CD4-positive, alpha-beta T cell treated with Interferon gamma for 1 hour (primary cell): ENCODE measurements at places on chromosomes 7 and 10.

DNA sequence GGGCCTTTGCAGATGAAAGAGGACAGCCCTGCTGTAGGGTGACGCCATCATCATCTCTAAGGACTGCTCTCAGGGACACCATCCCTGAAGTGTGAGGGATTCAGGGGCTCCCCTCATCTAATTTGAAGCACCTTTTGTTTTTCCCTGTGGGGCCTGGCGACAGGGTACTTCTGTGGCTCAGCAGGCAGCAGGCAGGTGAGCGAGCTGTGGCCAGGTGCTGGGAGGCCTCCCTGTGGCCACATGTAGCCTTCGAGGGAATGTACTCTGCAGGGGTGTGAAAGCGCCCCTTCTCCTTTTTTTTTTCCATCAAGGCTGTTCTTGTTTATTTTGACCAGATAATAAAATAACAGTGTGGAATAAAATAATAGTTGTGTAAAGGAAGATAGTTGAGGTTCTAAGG is 118.2 kb upstream of the DPP6 start:
- DNase-seq: no peak

GRCh38 chr10:30027057-30028005 is 32.1 kb downstream of the JCAD start:
- DNase-seq: peak; percentile 85

DNA sequence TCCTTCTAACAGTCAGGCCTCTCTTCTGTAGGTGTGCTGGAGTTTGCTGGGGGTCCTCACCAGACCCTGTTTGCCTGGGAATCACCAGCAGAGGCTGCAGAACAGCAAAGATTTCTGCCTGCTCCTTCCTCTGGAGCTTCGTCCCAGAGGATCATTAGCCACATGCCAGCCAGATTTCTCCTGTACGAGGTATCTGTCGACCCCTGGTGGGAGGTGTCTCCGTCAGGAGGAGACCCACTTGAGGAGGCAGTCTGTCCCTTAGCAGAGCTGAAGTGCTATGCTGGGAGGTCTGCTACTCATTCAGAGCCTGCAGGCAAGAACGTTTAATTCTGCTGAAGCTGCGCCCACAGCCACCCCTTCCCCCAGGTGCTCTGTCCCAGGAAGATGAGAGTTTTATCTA is 611.1 kb upstream of the COBL start:
- no peak for DNase-seq

GRCh38 chr10:126240483-126240882 is 147.8 kb downstream of the ADAM12 start:
- DNase-seq: no peak

GRCh38 chr7:76165973-76166403 is 35.7 kb upstream of the SRRM3 start:
- no peak for DNase-seq

DNA sequence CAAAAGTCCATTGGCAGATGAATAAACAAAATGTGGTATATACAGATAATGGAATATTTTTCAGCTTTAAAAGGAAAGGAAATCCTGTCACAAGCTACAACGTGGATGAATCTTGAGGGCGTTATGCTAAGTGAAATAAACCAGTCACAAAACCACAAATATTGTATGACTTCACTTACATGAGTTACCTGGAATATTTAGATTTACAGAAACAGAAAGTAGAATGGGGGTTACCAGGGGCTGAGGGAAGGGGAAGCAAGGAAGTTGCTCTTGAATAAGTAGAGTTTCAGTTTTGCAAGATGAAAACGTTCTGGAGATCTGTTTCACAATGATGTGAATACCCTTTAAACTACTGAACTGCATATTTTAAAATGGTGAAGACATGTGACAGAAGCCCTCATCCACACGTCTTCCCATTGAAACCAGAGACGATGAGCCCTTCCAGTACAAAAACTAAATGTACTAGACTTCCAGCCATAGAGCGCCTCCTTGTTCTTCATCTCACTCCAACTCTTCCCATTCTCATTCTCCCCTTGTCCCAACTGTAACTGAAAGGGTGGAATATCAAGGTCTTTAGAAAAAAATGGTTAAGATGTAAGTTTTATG is 62.4 kb downstream of the MICU1 start:
- DNase-seq: peak; percentile 9

- DNase-seq: no peak
Observed at GRCh38 chr10:7647062-7647664, 19.6 kb downstream of the ITIH5 start.

- no peak for DNase-seq
Observed at GRCh38 chr7:543501-544337, 24.1 kb upstream of the PDGFA start.

GRCh38 chr7:142798451-142799436 is 28.0 kb downstream of the PRSS2 start:
- peak; percentile 49 for DNase-seq

DNA sequence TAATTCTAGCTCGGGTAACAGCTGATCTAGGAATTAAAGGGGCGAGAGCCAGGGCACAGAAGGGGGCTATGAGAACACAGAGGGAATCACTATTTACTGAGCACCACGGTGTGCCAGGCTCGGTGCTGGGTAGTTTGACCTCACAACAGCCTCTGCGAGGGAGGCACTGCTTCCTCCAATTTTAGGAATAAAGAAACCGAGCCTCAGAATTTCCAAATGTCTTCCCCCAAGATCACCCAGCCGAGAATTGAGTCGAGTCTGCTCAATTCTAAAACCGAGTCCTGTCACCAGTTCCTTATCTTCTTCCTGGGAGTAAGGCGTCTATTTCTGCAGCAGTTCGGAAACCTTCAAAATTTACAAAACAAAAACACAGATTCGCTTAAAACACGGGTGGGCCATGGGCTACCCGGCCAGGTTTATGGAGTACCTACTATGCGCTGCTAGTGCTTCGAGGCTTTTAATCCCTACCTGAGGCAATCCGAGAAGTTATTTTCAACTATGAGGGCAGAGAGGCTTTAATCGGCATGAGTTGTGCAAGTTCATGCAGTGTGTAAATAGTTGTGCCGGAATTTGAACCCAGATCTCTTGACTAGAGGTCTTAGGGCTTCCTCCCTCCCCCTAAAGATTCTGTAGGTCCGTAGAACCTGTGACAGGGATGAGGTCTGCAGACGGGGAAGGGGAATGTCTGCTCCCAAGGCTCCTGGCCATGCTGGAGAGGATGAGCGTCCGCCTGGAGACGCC is 872 bp upstream of the HMX2 start:
- DNase-seq: no peak

- no peak for DNase-seq
Observed at GRCh38 chr10:103374263-103374662, 6.5 kb downstream of the TAF5 start.

GRCh38 chr7:142384493-142384922 is 126.7 kb upstream of the PRSS58 start:
- no peak for DNase-seq

DNA sequence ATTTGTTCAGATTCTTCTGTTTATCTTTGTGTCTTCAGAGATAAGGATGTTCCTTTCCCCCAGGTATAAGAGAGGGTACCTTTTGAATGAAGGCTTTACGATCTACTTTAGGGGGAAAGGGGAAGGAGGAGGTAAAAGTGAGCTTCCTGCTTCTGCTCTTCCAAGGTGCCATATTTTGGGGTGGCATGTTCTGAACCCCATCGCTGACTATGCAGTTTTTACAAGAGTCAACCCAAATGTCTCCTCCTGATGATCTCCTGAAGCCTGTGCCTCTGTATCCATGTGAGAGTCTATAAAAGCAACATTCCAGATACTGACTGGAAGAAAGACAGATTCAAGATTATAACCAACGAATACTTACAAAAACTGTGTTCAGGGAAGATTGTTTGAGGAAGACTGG is 102.5 kb downstream of the ZNF277 start:
- DNase-seq: no peak

- no peak for DNase-seq
Observed at GRCh38 chr10:133298466-133298865, 10.2 kb downstream of the TUBGCP2 start.

GRCh38 chr7:83201355-83201754 is 38.7 kb upstream of the PCLO start:
- DNase-seq: no peak

DNA sequence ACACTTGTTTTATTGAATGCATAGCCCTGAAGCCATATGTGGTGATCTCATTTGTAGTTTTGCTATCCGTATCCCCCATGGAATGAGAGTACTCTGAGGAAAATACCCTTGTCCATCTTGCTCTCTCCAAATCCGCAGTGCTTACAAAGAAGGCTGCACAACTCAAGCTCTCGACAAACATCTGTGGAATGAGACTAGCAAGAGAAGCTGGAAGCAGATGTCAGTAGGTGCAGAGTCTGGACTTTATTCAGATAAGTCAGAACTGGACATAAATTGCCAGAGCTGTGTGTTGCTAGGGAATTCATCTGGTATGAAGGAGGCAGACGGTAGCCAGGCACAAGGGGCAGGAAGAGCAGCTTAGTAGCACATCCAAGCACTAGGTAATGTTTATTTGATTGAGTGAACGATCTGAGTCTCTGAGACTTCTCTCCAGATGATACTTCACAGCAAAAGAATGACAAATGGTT is 1046.2 kb downstream of the XPNPEP1 start:
- no peak for DNase-seq

GRCh38 chr7:116340201-116340847 is 130.0 kb downstream of the TES start:
- DNase-seq: no peak

DNA sequence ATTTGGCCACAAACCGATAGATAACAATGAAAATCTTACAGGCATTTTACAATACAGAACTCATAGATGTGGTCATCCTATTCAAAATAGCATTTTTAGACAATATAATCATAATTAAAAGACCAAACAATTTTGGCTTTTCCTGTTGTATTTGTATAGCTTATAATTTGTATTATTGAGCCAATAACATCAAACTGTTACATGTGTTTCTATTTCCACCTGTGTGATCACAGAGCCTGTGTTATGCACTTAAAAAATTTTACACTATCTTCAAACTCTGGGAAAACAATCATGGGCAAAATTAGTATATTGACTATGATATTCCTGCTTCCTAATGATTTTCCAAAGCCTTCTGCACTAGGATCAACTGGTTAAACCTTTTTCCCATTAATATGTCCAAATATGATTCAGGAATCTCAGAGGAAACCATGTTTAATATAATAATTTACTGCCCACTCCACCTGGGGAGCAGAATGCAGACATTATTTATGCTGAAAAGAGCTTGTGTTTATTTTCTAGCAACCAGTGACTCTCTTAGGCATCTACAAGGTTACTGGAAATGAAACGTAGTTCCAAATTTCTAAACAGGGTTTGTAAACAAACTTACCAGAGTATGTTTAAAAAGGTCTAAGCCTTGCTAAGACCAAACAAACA is 1.7 kb downstream of the RHOBTB1 start:
- DNase-seq: no peak

- no peak for DNase-seq
Observed at GRCh38 chr7:91826377-91826776, 54.1 kb downstream of the MTERF1 start.

GRCh38 chr10:89954061-89954460 is 252.7 kb downstream of the KIF20B start:
- no peak for DNase-seq

GRCh38 chr10:130931256-130931655 is 380.3 kb downstream of the TCERG1L start:
- no peak for DNase-seq

- DNase-seq: no peak
Observed at GRCh38 chr10:96285331-96285752, 14.0 kb upstream of the BLNK start.

GRCh38 chr7:70694434-70694970 is 437.4 kb upstream of the GALNT17 start:
- DNase-seq: no peak
